ENCODE measurements at places on chromosomes 1 and 21.
A peak's percentile ranks its signal among the peaks of the same experiment; 100 is the strongest.

- no peak for DNase-seq
These were observed 16.2 kb upstream of the MPL start for GRCh38 chr1:43321331-43321891.

DNA sequence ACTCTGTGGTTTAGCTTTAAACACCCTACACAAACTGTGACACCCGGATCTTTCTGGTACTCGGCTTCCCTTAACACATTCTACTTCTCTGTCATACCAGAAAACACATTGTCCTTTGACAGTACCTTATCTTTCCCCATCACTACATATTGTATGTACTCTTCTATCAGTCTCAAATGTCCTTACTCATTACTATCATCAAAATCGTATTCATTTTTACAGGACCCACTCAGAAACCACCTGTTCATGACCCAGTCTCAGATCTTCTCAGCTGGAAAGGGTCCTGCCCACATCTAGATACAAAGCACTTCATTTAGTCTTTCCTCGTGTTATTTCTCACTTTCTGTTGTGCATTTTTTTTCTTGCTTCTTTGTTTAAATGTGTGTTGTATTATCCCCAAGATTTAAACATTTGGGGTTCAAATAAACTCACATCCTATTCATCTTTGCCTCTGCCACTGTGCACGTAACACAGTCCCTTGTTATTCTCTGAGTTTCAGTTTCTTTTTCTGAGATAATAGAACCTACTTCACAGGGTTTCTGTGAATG lies 27.7 kb downstream of the CD34 start:
- DNase-seq, result no peak

GRCh38 chr21:31848326-31848985 lies 24.4 kb upstream of the HUNK start:
- DNase-seq, result no peak

- no peak for DNase-seq
These were observed 45.3 kb downstream of the KCTD3 start for GRCh38 chr1:215612391-215612790.

- DNase-seq, result no peak
These were observed 105.2 kb downstream of the ST3GAL3 start for GRCh38 chr1:43812579-43812978.

GRCh38 chr1:17185485-17185860 lies 19.5 kb upstream of the PADI1 start:
- DNase-seq, result no peak

DNA sequence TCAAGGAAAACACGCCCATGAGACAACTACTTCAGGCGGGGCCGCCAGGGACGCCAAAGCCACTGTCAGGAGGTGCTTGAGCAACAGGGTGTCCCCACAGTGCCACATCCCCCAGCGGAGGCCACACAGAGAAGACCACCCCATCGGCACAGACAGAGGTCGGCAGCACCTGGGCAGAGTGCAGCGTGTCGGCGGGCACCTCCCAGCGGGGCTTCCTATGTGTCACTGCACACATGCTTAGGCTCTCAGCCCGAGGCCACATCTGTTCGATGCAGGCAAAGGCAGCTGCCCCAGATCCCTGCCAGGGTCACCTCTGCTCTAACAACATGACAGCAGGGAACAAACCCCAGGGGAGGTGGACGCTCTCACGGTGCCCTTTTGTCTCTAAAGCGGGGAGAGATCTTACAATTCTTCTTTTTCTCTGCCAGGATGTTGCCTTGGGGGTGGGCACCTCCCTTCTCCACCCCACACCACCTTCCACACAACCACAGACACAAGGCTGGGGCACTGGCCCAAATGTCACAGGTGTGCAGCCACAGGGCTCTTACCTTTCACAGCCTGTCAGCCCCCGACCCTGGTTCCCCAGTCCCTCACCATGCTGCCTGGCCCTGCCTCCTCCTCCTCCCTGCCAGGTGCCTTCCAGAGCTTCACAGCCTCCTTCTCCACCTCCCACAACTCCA lies 4.2 kb downstream of the KRTAP10-8 start:
- DNase-seq, result no peak

DNA sequence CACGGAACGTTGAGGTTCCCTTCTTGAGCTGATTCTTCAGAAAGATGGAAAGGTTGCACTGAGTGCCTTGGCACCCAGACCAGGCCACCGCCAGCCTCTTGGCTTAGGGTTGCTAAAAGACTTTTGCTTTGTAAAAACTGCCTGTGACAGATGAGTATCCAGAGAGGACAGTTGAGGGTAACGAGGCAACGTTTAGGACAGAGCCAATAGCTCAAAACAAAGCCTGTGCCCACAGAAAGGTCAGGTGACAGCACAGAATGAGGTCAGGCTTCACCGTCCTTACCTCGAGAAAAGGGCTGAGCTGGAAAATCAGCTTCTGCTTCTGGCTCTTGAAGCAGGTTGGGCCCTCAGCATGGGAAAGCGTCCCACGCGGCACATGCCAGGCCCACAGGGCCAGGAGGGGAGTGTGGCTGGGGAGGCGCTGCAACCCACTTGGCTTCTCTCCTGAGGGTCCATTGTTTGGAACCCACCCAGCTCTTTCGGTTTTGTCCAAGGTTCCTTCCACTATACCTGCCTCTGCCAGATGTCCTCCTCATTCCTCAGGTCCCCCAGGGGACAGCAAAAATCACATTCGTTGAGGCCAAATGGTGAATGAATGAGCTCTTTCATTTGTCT lies 55.5 kb downstream of the SCCPDH start:
- no peak for DNase-seq

DNA sequence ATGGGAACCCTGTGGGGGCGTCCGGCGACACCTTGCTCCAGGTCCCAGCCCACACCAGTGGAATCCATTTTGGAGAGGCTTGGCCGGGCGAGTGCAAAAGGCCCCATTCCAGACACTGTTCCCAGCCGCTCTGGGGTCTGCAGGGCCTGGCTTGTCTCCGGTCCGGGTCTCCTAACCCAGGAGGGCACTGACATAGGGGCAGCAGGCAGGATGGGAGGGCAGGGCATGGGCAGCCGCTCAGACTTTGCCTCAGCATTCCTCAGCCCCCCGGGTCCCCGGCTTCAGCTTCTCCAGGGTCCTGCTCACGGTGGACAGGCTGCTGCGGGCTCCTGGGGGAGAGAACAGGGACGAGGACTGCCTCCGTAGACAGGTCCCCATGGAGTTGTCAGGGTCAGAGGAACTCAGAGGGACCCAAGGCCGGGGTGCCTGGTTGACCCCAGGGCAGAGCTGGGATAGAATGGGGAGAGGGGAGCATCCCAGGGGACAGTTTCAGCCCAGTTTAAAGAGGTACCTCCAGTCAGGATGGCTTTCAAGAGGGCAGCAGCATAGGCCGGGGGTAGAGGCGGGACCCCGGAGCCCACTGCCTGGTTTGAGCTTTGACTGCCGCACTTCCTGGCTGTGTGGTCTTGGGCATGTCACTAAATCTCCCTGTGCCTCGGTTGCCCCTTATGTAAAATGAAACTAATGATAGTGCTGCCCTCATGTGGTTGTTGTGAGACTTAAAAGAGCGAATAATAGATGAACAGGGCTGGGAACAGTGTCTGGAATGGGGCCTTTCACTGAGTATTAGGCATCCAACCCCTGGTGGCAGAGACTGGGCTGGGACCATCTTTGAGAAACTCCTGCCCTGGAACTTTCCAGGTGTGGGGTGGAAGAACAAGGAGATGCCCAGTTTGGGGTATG lies 3.7 kb downstream of the KNCN start:
- DNase-seq, result no peak

DNA sequence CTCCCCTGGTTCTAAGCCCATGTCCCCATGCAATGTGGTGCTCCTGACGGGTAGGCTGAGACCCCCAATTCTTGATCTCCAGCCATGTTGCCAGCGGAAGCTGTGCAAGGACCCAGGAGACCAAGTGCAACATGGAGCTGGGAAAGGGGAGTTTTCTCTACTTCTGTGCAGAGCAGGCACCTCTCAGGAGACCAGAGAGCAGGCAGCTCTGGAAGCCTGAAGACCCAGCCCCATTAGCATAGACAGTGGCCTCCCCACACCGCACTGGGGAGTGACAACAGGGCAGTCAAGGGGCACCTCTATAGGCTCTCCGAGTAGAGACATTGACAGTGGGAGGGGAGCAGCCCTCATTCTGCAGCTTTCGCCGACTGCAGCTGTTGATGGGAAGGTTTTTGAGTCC lies 410.2 kb downstream of the MATN1 start:
- DNase-seq, result no peak

DNA sequence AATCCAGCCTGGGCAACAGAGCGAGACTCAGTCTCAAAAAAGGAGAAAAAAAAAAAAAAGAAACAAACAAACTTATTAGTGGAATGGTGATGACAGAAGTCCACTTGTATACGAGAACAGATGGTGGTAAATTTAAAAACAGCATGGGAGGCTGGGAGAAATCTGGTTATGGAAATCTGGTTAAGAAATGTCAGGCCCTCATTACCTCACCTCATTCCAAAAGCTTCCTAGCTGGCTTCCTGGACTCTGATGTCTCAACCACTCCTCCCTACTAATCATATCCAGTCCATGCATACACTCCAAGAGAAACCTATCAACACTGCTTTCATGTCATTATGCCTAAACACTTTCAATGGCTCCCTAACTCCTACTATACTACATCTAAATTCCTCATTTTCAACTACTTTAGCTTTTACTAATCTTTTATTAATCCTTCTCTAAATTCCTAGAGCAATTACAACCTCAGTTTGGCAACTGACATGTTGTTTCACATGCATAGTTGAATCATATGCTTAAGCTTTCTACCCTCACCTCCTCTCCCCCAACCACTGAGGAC lies 52.9 kb downstream of the FOXJ3 start:
- no peak for DNase-seq

DNA sequence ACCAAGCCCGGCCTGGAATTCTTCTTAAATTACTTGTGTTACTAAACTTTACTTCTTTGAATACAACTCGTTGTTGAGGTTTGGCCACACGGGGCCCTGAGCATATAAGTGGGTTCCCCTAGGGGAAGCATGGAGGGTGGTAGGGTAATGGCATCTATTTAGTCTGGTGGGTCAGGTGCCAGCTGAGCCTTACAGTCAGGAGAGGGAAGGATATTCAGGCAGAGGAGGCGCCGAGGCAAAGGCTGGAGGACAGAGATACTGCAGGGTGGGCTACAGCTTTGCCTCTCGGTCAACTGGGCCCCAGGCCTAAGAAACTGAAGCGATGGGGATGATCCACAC lies 424 bp upstream of the NECAP2 start:
- no peak for DNase-seq

- no peak for DNase-seq
These were observed 4.1 kb downstream of the SLX9 start for GRCh38 chr21:44943686-44944550.

DNA sequence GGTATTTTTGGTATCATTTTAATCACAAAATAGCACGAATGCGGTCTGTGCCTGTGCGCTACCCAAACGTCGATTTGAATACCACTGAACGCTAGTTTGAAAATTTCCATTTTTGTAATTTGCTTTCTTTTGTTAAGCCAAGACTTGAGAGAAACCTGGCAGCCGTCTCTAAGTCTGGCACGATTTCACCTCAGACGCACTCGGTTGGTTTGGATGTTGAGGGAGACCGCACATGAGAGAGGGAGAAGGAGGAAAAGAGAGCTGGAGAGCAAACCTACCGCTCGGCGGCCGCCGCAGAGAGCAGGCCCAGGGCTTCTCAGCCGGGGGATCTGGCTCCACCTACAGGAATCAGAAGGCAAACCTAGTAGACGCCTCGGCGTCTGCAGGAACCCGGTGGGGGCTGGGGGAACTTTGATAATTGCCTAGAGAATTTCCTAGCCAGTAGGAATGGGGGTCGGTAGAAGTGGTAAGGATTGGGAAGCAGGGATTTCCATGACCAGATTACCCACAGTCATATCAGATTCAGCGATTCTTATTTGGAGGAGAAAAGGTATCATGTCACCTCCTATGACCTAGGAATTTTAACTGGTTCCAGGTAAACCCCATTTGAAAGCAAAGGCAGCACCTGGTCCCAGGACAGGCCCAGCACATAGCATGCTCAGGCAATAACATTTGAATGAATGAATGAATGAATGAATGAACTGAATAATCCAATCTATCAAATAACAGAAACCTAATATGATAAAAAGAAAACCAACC lies 83.2 kb downstream of the TM2D1 start:
- peak; percentile 25 for DNase-seq

GRCh38 chr1:31248276-31248675 lies 8.6 kb upstream of the NKAIN1 start:
- no peak for DNase-seq

DNA sequence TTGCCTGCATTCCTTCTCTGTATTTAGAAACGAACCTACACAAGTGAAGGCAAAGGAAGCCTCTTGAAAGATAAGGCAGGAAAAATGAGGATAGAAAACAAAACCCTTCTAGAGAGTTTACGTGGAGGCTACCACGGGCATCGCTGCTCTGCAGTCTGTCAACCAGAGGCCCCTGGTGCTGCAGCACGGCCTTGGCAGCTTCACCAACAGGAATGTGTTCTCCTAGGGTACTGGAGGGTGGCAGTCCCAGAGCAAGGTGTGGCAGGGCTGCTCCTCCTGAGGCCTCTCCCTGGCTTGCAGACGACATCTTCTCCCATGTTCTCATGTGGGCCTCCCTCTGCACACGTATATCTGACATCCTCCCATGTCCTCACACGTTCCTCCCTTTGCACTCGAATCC lies 57.6 kb upstream of the SAMD11 start:
- DNase-seq, result no peak

GRCh38 chr1:42955311-42956063 lies 3.2 kb downstream of the SLC2A1 start:
- DNase-seq, result no peak

DNA sequence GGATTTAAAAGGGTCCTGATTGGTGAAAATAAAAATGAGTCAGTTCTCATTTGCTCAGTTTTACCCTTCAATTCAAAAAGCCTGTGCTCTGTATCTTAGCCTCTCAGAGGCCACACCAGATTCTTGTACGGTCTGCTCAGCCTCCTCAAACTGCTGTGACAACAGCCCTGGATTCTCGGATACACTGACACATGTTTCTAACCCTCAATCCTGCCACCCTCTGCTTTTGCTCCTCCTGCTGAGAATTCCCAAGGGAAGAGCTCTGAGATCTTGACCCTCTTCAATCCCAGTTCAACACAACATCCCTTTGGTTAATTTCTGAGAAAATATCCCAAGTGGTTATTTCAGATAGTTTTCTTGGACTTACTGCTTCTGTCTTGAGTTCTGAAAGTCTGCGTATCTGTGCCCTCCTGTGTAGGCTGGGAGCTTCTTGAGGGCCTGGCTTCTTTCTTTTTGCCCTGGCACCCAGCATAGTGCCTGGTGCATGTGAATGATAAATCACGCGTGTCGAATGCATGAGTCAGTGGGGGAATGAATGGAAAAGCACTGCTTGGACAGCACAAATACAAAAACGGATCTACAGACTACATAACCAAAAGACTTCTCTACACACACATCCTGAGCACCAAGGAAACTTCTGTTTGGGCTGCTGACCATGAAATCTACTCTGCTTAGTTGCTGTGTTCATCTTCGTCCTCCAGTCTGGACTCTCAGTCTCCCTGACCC lies 24.5 kb downstream of the IRF2BP2 start:
- no peak for DNase-seq

DNA sequence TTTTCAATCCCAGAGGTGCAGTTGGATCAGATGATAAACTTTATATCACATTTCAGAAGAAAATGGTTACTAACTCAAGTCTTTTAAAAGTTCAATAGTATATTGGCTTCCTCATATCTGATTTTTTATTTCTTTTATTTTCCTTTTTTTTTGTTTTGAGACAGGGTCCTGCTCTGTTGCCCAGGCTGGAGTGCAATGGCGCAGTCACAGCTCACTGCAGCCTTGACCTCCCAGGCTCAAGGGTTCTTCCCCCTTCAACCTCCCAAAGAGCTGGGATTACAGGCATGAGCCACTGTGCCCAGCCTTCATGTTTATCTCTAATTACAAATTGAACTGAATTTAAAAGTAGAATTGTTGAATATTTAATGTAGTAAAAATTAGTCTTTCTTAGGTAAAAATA lies 13.9 kb downstream of the FLVCR1 start:
- no peak for DNase-seq
